ENCODE measurements at places on chromosomes 11 and 22. TPM values are rescaled to one million over a fixed set of nuclear protein-coding genes. Genes with fewer than 3 reads are reported as not detected.

DNA sequence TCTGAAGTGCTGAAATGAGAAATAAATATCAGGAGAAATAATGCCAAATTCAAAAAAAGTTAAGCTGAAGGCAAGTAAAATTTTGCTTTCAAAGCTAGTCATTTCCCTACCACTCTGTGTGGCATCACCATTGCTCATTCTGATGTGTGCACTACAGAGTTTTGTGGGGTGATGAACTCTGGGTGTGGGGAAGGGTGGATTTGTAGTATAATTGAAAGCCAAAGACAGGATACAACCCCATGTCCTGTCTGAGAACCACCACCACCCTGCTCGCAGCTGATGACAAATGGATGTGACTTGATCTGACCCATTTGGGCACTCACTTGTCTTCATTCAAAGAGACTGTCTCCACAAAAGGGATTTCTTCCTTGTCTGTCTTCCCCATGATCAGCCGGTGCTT is 19.3 kb upstream of the TMEM9B start:
- H3K27me3 ChIP-seq: no peaks in the 10 kb centered on the region
- H3K4me1 ChIP-seq: no peaks in the 10 kb centered on the region
- H3K36me3 ChIP-seq: no peaks in the 10 kb centered on the region
- no peak overlapping the region for H3K27ac ChIP-seq
- no peak for DNase-seq
- no peak overlapping the region for H3K4me3 ChIP-seq

POU2AF3 gene
- 0.26 TPM for total RNA-seq

FAM180B gene
- total RNA-seq: not detected

DNA sequence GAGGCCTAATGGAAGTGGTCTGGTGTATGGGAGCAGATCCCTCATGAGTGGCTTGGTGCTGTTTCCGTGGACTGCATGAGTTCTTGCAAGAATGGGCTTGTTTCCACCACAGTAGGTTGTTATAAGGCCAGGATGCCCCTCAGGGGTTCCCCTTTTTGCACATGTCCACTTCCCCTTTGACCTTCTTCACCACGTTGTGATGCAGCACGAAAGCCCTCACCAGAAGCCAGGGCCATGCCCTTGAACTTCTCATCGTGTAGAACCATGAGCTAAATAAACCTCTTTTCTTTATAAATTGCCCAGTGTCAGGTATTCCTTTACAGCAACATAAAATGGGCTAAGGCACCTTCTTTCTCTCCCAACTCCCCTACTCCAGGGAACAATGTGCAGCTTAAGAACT is 2.8 kb upstream of the NARS2 start:
- DNase-seq: no peak
- no peaks in the 10 kb centered on the region for H3K36me3 ChIP-seq
- H3K27me3 ChIP-seq: no peaks in the 10 kb centered on the region
- H3K27ac ChIP-seq: no peak overlapping the region
- no peaks in the 10 kb centered on the region for H3K4me1 ChIP-seq

DNA sequence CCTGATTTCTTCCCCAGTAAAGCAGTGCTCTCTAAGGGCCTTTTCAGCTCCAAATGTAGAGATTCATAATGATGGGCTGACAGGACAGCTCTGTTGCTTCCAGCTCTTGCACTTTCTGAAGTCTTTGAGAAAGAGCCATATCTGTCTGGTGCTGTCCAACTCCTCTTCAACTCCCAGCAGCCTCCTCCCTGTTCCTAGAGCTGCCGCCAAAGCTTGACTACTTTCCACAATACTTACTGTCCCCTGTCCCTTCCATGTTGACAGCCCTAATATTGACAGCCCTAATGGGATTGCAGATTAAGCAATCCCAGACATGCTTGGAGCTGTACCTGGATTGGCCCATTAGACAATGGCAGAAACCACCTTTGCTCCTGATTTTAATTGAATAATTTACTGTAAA is 29.6 kb downstream of the INSC start:
- no peak overlapping the region for H3K27ac ChIP-seq
- no peaks in the 10 kb centered on the region for H3K4me1 ChIP-seq
- no peaks in the 10 kb centered on the region for H3K36me3 ChIP-seq
- H3K4me3 ChIP-seq: no peak overlapping the region

DNA sequence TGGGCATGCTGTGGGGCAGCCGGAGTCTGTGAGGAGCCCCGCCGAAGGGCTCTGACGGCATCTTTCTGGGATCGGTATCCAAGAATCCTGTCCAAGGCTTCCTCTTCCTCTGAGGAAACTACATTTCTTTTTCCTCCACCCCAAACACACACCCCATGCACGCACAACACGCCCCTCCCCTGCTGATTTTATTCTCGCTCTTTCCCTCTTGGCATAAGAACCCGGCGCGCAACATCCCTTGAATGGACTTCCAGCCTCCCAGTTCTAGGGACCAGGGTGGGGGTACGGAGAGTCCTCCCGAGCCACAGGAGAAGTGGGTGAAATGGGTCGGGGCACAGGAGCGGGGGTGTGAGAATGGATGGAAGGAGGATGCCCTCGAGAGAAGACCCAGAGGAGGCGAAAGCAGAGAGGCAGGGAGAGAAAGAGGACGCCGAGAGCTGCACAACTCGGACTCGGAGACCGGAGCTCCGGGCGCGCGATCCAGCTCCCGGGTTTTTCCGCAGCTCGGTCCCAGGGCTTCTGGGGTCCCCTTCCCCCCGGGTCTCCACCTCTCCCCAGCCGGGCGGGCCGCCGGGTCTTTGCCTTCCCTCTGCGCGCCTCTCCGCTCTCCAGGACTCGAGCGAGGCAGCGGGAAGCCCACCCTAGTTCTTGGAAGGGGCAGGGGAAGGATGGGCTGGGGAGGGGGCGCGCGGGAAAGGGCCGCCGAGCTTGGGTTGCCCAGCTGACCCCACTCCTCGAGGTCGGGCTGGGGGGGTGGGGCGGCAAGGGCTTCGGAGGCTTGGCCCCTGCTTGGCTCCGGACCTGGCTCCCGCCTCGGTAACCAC is 1.5 kb upstream of the LARGE1 start:
- H3K36me3 ChIP-seq: no peaks in the 10 kb centered on the region
- peaks cover 3% of the 10 kb centered on the region for H3K27me3 ChIP-seq
- H3K27ac ChIP-seq: peak overlapping the region; percentile 40
- DNase-seq: peak; percentile 61

CDCA5 gene
- total RNA-seq: 3.0 TPM

DNA sequence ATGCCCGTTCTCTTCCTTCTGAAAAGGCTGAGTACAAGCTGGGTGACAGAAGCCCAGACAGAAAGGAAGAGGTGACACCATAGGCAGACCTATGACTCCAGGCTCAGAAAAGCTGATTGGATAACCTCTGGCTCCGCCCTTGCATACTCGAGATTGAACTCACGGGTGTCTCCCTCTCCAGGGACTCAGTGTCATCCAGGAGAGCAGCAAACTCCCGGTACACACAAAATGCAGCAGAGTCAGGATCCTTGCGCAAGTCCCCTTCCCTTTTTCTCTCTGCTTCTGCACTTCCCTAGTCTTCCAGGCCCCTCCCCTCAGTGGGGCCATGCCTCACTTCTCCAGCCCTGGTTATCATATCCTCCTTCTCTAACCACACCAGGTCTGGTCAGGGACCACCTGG is 9.8 kb downstream of the SCN4B start:
- H3K36me3 ChIP-seq: no peaks in the 10 kb centered on the region
- peaks cover 6% of the 10 kb centered on the region for H3K27me3 ChIP-seq
- H3K4me3 ChIP-seq: no peak overlapping the region
- no peaks in the 10 kb centered on the region for H3K4me1 ChIP-seq

DNA sequence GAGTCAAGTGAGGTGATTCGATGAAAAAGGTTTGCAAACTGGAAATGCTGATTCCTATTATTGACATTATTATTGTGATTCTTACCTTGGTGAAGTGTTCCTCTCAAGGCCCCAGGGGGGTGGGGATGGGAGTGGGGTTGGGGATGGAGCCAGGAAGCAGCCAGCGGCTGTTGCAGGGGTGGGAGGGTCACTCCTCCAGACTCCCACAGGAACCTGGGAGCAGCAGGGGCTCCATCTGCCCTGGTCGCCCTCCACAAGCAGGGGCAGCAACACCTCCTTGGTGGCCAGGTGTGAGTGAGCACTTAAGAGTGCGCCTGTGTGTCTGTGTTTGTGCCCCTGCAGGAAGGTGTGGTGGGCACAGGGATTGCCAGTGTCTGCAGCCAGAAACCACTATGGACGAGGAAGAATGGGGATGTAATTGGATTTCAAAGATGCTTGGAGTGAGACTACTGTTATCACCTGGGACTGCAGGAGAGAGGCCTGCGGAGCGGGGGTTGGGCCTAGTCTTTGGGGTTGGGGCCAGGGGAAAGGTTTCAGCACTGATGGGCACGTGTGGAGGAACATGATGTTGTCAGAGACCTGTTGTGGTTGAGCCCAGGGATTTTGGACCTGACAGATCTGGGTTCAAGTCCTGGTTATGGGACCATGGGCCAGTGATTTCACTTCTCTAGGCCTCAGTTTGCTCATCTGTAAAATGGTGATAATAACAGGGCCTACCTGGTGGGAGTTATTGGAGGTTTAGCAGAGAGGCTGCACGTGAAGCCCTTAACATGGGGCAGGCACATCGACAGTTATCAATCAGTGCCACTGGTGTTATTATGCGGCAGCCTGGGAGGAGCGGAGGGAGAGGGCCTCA is 3.6 kb upstream of the TP53I11 start:
- peaks cover 2% of the 10 kb centered on the region for H3K27me3 ChIP-seq
- no peak overlapping the region for H3K4me3 ChIP-seq
- H3K4me1 ChIP-seq: peaks cover 17% of the 10 kb centered on the region
- peak overlapping the region; percentile 20 for H3K27ac ChIP-seq

GRCh38 chr11:130631119-130631518 is 182.7 kb downstream of the ADAMTS15 start:
- H3K36me3 ChIP-seq: no peaks in the 10 kb centered on the region
- peak; percentile 97 for DNase-seq
- H3K4me1 ChIP-seq: peaks cover 28% of the 10 kb centered on the region

DNA sequence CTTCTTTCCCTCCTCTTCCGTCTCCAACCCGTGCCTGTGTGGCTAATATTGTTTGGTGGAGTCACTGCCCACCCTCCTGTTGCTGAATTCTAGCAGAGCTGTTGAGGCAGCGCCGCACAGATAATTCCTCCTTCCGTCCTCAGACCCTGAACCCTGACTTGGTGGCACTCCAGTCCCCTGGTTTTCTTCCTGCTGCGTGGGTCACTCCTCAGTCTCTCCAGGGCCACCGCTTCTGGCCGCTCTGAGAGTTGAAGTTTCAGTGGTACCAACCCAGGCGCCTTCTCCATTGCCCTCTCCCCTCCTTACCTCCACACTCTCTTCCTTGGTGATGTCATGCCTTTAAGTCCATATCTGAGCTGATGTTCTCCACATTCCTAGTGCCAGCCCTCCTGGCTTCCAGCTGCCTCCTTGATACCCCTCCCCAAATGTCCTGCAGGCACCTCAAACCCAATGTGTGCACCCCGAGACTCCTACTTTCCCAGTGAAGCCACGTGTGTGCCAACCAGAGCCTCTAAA is 54.5 kb upstream of the RASD2 start:
- H3K27me3 ChIP-seq: peaks cover 3% of the 10 kb centered on the region
- no peak for DNase-seq
- H3K27ac ChIP-seq: no peak overlapping the region
- H3K36me3 ChIP-seq: no peaks in the 10 kb centered on the region

DNA sequence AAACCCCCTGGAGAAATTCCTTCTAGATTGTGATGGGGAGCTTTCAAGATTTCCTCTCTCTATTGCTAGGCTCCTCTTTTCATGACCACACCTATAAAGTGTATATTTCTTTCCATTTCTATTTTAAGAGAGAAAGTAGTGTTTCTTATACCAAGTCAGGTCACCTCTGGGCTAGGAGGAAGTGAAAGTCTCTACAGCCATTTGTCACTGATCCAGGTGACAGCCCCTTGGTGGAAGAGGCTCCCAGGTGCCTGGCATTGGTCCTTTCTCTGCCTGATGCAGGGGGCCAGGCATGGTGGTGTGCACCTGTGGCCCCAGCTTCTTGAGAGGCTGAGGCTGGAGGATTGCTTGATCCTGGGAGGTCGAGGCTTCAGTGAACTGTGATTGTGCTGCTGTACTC is 64.7 kb downstream of the DHCR7 start:
- H3K27ac ChIP-seq: no peak overlapping the region
- H3K4me3 ChIP-seq: no peak overlapping the region
- no peak for DNase-seq
- no peaks in the 10 kb centered on the region for H3K27me3 ChIP-seq
- no peaks in the 10 kb centered on the region for H3K4me1 ChIP-seq

PPP1R14B gene
- 122 TPM for total RNA-seq

RAB36 gene
- 2.5 TPM for total RNA-seq

NXPE4 gene
- not detected for total RNA-seq

- H3K27me3 ChIP-seq: no peaks in the 10 kb centered on the region
- no peak for DNase-seq
- H3K27ac ChIP-seq: no peak overlapping the region
- no peaks in the 10 kb centered on the region for H3K36me3 ChIP-seq
Observed at GRCh38 chr11:30257058-30257457, 26.2 kb downstream of the FSHB start.

TBX10 gene
- total RNA-seq: not detected

DNA sequence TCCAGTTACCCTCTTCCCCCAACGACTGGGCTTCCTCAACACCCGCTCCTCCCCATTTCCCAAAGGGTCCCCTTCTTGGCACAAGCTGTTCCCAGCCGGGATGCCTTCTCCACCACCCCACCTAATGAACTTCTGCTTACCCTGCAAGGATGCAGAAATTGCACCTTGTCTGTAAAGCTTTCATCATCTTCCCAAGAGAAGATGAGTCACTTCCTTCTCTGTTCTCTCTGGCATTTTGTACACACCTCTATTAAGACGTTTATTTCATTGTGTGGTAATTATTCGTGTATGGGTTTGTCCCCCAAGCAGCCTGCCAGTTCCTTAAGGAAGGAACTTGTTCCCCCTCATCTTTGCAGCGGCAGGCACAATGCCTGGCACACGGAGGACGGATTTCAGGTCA is 351.1 kb downstream of the CADM1 start:
- no peaks in the 10 kb centered on the region for H3K4me1 ChIP-seq
- no peaks in the 10 kb centered on the region for H3K36me3 ChIP-seq
- peak; percentile 22 for DNase-seq
- H3K27ac ChIP-seq: no peak overlapping the region

SUN2 gene
- 76.6 TPM for total RNA-seq

SUSD2 gene
- 0.77 TPM for total RNA-seq

MUC15 gene
- total RNA-seq: not detected

GLB1L2 gene
- total RNA-seq: under 0.01 TPM

DNA sequence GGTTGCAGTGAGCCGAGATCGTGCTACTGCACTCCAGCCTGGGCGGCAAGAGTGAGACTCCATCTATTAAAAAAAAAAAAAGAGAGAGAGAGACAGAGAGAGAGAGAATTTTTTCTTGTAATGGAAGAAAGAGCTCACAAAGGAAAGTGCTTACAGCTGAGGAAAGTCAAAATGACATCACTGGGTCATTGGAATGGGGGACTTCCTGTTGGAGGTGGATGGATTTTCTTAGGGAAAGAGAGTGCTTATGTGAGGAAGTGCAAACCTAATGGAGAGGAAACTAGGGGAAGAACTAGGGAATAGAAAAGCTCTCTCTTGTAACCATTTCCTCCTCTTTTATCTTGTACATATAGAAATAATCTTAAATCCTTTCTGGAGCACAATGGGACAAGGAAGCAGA is 6.3 kb upstream of the PIWIL4 start:
- H3K27ac ChIP-seq: no peak overlapping the region
- H3K4me3 ChIP-seq: no peak overlapping the region
- no peak for DNase-seq

Measured in fibroblast of lung (primary cell).